ENCODE measurements at places on chromosomes 3 and 15.

- no peak for DNase-seq
These were observed 553.1 kb downstream of the FGF12 start for GRCh38 chr3:192174283-192174682.

DNA sequence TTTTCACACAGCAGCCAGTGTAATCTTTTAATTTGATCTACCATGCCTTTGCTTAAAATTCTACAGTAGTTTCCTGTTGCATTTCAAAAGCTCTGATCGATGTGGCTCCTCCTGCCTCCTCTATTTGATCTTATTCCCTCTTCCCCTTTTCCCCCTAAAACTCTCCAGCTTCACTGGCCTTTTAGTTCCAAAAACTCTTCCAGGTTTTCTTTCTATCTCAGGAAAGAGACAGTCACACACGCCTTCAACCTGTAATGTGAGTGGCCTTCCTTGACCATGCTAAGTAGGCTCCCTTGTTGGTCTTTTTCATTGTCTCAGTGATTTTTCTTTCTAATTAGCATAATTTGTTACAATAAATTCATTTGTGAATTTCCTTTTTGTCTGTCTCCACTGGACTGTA, 985 bp downstream of the TEX9 start:
- DNase-seq = no peak

DNA sequence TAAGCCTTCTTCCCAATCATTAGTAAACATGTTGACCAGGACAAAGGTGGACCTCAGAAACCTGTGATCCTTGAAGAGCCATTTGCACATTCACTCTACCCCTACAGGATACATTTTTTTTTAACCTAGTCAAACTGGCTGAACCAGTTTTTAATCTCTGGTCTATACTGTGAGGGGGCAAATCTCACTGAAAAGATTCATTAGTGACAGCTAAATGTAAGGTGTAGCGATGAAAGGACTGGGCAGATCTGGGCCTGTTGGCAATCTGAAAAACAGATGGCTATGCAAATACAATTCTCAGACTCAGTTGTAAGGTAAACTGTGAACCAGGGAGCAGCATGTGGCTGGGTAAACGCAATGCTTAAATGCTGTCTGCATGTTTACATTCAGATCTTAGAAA, 75.6 kb upstream of the SNTN start:
- no peak for DNase-seq

DNA sequence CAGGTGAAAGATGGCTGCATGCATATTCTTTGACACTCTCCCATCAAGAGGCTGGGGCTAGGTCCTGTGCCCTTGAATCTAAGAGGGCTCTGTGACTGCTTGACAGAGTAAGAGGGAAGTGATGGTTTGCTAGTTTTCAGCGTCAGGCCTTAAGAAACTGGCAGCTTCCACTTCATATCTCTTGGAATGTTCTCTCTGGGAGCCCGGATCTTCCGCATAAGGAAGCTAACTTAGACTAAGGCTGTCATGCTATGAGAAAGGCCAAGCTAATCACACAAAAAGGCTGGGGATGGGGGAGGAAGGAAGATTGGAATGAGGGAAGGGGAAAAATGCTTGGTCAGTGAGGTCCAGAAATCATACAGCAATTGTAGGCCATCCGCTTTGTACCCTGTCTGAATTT, 50.0 kb downstream of the MB21D2 start:
- no peak for DNase-seq

DNA sequence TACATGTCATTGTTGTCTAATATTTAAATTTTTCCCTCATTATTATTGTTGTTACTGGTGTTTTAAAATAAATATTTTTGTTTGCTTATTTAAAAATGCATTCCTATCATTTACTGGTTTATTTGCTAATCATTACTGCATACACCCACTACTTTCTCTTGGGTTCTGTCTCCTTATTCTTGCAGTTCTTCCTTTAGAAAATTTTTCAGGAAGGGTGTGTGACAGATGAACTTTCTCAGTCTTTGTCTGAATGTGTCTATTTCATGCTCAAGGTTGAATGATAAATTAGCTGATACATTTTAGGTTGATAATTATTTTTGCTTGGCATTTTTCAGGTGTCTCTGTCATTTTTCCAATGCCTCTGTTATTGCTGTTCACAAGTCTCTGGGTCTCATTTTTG, 7.4 kb downstream of the AQP9 start:
- DNase-seq = no peak

DNA sequence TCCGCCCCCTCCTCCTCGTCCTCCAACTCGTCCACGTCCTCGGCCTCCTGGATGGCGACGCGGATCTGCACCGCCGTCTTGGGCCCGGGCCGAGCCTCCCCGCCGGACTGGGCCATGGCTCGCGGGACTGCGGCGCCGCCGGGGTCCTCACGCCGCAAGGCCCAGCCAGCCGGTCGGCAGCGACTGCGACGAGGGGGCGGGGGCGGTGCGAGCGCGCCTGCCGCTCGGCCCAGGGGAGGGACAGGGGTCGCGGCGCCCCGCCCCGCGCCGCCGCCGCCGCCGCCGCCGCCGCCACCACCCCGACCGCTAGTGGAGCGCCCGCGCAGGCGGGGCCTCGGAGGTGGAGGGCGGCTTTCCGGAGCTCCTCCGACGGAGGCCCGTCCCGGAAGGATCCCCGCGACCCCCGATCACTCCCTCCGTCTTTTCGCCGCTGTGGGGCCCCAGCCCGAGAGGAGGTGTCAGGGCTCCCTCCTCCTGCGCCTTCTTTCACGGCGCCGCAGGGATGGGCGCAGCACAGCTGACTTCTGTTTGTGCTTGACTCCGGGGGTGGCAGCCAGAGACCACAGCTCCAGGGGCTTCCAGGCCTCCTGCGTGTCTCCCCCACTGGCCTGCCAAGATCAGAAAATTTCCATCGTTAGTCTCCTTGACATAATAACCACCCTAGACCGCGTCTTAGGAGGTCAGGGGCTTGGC, at the start of gene LARP6:
LARP6 (minus strand) TSS at position 185 of the 693 bp plus-strand sequence; CDS start at position 116, 69 bp downstream.
- peak; percentile 28 for DNase-seq
